ENCODE measurements at places on chromosomes 11 and 22.

GRCh38 chr11:95305705-95306104 is 74.7 kb upstream of the SESN3 start:
- DNase-seq = no peak

DNA sequence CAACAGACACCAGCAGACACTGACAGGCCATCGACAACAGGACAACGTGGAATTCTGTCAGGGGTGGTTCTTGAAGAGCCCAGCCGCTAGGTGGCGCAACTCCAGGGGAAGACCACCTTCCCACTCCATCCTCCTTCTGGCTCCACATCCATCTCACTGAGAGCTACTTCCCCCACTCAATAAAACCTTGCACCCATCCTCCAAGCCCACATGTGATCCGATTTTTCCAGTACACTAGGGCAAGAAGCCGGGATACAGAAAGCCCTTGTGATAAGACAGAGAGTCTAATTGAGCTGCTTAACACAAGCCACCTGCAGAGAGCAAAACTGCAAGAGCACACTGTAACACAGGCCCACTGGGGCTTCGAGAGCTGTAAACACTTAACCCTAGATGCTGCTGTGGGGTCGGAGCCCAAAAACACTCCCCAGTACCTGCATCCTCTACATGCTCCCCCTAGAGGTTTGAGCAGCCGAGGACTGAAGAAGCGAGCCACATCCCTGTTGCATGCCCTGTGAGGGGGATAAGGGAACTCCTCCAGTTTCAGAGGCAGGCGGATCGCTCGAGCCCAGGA is 11.5 kb upstream of the RAB39A start:
- peak; percentile 55 for DNase-seq

DNA sequence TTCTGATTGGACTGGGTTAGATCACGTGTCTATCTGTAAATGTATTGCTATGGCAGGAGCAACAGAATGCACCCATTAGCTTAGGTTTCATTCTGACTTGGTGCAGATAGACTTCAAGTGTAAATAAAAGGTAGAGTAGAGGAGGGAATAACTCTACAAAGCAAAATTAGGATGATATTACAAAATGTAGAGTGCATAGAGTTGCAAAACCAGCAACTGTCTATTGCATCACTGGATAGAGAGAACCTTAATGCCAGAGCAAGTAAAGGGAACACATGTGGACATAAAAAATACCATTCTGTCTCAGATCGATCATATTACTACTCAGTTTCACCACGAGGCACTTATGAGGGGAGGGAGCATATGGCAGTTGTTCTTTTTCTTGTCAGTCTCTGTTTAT is 22.0 kb upstream of the CAT start:
- DNase-seq = no peak

- no peak for DNase-seq
Measured at GRCh38 chr11:116710001-116710674, 62.6 kb downstream of the BUD13 start.

GRCh38 chr11:14445542-14446530 is 53.8 kb downstream of the COPB1 start:
- no peak for DNase-seq
